Caki2 (cell line): ENCODE measurements at places on chromosomes 5 and 9. TPM values are rescaled to one million over a fixed set of nuclear protein-coding genes. Genes with fewer than 3 reads are reported as not detected.

DNA sequence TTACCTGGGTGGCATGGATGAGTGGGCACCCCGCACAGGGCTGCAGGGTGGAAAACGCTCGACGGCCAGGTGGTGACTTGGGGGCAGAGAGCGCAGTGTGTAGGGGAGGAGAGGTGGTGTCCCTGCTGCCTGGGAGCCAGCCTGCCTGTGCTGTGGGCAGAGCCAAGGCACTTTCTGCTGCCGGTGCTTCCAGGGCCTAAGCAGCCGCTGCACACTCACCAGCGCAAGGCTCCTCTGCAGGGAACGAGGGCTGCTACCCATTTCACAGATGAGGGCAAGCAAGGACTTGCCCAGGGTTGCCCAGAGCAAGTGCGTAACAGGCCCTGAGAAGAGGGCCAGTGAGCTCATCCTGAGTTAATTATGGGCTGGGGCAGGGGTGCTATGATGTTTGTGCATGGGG lies 62.5 kb downstream of the CRB2 start:
- DNase-seq, result no peak

DNA sequence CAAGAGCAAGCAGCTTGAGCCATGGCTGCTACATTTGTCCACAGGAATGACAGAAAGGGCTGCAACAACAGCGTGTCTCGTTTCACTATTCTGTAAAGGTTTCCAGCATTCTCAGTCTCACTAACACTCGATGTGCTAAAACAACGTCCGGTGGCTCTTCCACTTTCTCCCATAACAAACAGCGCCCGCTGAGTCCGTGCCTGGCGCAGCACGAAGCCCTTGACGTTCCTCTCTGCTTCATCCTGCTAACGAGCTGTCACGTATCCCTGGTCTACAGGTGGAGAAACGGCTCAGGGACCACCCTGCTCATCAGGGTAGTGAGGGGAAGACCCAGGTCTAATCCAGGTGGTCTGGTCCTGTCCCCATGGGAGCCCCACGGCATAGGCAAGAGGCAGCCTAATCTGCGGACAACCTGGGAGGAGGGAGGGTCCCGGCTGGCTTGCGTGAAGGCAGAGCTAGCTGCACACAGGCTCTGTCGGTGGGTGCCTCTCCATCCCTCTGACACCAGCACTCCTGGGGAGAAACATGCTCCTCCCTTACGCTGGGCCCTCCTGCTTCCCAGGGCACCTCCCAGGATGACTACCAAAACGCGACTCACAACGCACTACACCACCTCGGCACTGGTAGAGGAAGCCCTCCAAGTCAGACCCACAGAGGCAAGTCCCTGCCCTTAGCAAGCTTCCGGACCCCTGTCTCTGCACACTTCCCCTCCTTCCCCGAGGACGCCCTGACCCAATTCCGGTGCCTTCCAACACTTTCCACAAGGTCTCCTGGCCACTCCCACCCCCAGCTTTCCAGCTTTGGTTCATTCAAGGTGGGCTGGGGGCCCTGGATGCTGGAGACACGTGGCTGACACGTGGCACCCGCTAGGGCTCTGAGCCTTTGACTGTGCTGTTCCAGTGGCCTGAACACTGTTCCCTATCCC lies 43.3 kb downstream of the VAV2 start:
- no peak for DNase-seq

GRCh38 chr5:99058466-99058865 lies 129.7 kb upstream of the CHD1 start:
- no peak for DNase-seq

GRCh38 chr5:150481972-150482406 lies 25.9 kb upstream of the NDST1 start:
- DNase-seq, result no peak

GRCh38 chr5:98872674-98873073 lies 56.1 kb downstream of the CHD1 start:
- no peak for DNase-seq

- DNase-seq, result no peak
Observed at GRCh38 chr5:111163000-111163399, 61.2 kb upstream of the CAMK4 start.

DNA sequence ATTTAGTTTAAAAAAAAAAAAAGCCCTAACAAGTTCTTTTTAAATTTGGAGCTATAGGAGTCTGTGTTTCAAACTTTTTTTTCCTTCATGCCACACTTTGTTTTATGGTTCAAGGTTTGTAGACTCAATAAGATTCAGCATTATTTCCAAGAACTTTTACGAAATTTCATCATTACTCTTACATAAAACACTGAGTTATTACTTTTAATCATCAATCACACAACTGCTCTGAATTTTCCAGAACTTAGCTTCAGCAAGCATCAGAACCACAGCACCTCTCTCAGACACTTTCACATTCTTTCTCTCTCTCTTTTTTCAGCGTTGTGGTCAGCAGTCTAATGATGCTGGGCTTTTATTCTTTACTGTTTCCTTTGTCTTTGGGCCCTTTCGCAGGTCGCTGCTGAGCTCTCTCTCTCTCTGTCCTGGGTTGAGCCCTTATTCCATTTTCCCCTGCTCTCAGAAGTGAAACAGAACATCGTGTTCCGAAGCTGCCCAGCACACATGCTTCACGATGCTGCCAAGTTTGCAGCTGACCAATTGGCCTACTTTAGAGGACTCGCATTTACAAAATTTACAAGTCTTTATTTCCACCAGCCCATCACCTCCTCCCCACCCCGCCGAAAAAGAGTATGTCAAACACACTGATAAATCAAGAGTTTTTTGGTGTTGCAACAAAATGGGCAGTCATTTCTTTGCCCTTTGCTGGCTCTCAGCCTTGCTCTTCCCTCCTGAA lies 44.6 kb upstream of the PIK3R1 start:
- DNase-seq, result no peak

DNA sequence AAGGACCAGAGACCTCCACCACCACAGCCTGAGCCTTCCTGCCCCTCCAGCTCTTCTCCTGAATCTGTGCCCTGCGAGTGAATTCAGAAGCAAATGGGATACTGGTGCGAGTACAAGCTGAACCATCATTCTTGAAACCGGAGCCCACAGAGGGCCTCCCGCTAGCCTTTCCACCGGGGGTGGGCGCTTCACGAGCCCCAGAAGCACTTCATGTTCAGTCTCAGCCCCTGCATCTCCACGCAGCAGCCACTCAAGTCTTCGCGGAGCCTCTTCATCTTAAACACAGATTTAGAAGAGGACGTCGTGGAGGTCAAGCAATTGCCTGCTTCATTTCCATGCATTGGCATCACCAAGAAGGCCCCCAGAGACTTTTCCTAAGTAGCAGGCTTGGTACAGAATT lies 26.0 kb upstream of the OLFM1 start:
- DNase-seq, result no peak

DNA sequence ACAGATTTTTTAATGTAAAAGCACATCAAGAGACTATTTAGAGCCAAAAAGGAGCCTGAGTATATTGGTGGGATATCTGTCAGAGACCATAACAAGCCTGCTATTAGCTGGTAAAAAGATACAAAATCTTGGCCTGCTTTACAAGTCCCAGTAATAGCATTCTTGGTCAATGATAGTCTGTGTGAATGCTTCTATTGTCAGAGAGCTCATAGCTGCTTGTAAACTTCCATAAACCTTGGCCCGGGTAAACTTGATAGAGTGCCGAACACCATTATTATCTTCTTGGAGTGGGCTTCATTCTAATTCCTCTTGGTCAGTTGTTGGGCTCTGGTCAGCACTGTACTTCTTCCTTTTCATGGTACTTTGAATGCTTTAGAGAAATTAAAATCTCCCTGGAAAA lies 64.0 kb downstream of the UBAP1 start:
- no peak for DNase-seq

DNA sequence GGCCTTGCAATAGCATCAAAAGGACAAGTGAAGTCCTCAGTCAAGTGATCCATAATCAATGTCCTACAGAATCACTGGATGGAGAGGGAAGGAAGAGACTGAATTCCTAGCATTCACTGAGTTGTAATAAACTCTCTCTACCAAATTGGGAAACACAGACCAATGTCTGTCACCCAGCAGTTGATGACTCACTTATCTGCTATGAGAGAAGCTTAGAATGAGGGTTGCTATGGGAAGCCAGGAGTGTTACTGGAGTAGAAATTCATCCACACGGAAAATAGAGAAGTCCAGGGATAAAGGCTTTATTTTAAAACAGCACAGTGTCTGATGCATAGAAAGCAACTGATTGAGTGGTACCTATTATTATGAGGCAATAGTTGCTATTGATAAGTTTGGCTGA lies 407.4 kb downstream of the BRINP1 start:
- DNase-seq, result peak; percentile 82

- DNase-seq, result no peak
Observed at GRCh38 chr9:128109050-128109709, 18.3 kb downstream of the PTGES2 start.

DNA sequence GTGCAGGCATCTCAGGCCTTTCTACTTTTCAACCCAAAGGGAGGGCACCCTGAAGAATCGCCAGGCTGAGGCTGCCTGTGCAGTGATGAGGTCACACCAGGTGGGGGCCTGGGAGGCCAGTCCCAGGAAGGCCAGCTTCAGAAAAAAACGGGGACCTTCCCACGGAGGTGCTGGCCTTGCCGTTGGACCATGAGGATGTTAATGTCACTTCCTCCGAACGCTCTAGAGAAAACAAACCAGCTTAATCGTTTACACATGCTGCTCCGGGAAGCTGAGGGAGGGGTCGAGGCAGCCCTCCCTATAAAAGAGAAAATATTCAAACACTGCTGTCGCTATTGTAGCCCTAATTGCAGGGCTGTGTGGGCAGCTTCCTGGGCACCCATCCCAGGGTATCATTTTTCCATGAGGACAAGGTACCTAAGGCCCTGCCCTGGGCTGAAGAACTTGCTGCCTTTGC lies 27.0 kb downstream of the PTGES start:
- DNase-seq, result no peak

DNA sequence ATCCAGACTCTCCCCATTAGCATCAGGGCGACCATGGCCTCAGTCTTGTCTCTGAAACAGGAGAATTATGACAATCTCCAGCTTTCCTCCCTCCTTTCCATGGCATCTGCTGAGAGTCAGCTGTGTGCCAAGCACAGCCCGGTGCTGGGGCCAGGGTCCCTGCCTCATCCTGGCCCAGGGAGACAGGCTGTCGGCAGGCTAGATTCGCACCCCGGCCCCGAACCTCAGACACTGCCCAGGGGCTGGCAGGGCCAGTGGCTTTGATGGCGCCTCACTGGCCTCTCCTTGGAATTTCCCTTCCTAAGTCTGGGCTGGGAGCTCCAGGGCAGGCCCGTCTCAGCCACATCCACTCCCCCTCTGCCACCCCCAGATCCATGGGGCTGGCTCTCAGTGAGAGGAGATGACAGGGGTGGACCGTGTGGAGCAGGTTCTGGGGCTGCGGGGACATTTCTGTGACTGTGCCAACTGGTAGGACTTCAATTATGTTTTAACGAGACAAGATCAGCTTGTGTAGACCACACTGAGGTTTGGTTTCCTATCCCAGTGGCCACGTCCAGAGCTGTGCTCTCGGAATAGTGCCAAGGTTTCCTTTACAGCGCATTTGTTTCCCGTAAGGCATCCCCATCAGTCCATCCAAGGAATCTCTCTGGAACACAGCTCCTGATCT lies 15.5 kb downstream of the FAM163B start:
- no peak for DNase-seq

The ANGPTL2 gene
- total RNA-seq, result 1.0 and 1.1 TPM in 2 replicates

The INIP gene
- 8.3 and 16.4 TPM in 2 replicates for total RNA-seq

The TMC1 gene
- total RNA-seq, result not detected in 2 replicates

- DNase-seq, result no peak
Observed at GRCh38 chr5:91049800-91050199, 333.3 kb downstream of the ARRDC3 start.

The SPATA31D4 gene
- total RNA-seq, result not detected in 2 replicates

The LHX6 gene
- 0.12 and 0.74 TPM in 2 replicates for total RNA-seq
